ENCODE measurements at places on chromosomes 3 and 15. TPM values are rescaled to one million over a fixed set of nuclear protein-coding genes. Genes with fewer than 3 reads are reported as not detected.

DNA sequence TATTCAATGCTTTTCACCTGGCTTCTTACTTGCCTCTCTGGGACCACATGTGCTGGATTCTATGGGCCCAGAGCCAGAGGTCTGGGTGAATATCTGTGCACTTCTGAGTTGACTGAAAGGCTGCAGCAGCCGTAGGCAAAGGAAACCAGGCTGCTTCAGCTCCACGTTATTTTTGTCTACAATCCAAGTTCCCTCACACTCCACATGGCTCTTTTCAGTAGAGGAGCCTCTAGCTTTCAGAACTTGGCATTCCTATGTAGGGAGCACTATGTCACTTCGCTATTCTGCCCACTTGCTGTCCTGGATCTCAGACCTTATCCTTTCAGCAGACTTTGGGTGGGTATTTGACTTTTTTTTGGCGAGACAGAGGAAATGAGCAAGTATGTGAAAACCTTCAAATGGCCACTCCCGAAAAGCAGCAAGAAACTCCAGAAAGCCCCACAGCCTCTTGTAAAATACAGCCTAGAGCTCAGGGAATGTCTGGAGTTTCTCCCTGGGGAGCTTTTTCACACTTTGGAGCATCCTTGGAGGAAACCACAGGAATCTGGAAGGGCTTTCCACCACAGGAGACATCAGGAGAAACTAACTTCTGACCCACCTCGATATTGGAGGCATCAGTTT, 80.9 kb downstream of the DUT start:
- no peak overlapping the region for H3K27ac ChIP-seq
- H3K36me3 ChIP-seq = no peaks in the 10 kb centered on the region
- H3K4me1 ChIP-seq = peaks cover 12% of the 10 kb centered on the region
- DNase-seq = no peak

DNA sequence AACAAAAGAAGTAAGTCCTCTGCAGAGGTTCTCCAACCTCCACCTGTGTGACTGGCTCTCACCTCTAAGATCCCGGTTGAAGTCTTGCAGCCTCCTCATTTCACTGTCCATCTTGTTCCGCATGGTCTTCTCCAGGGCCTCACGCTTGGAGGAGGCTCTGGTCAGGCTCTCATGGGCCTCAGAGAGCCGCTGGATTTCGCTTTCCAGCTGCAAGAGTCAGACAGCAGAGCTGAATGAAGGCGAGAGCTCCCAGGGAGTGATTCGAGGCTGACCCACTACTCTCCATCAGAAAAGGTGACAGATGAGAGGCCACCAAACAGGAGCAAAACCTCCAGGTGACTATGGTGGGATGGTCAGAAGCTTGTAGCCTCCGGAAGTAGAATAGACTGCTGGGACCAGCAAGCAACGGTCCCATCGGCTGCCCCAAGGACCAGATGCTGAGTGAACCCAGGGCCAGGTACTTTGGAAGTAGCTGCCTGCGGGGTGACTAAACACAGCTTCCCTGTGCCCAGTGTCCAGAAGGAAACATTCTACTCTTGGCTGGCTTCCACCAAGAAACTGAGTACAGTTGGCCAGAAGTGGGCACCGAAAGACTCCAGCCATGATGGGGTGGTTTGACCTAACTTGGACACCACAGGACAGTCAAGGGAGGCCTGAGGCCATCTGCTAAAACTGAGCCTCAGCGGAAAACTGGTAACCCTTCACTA, 7.9 kb downstream of the AMOTL2 start:
- peak overlapping the region; percentile 27 for H3K27ac ChIP-seq
- H3K36me3 ChIP-seq = peaks cover 98% of the 10 kb centered on the region
- peak overlapping the region; percentile 41 for H3K4me3 ChIP-seq
- no peaks in the 10 kb centered on the region for H3K27me3 ChIP-seq

Gene LIPC
- not detected for total RNA-seq

DNA sequence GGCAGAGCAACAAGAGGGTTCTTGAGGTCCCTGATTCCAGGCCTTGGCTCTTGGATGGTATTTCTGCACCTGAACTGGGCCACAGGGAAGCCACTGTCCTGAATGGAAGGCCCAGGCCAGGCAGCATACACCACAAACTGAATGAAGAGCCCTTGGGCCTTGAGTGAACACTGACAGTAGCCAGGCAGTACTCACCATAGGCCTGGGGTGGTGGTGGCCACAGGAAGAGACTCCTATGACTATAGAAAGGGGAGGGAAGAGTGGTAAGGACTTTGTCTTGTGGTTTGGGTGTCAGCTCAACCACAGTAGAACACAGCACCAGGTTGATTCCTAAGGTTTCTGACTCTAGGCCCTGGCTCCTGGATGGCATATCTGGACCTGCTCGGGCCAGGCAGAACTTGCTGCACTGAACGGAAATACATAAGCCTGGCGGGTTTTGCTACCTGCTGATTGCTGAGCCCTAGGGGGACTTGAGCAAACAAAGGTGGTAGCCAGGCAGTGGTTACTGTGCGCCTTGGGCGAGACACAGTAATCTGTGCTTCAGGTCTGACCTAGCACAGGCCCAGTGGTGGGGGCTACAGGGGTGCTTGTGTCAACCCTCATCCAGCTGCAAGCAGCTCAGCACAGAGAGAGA, 241.4 kb downstream of the ISL2 start:
- no peaks in the 10 kb centered on the region for H3K27me3 ChIP-seq
- no peaks in the 10 kb centered on the region for H3K36me3 ChIP-seq

Gene GPR176
- 1.8 TPM for total RNA-seq

DNA sequence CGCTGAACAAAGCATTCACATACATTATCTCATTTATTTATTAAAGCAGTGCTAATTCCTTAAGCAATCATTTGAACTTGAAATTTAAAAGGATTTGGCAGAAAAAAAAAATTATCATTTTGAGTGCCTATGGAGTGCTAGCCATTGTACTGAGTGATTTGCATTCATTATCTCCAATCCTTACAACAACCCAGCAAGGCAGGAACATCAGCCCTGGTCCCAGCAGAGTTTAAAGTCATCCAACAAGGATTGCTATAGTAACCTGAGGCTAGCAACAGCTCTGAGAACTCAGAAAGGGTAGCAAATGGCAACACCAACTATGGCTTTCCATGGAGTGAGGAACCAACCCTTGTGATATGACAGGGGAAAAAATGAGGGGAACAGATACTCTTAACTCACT, 237.6 kb upstream of the SETMAR start:
- no peak overlapping the region for H3K27ac ChIP-seq
- H3K4me1 ChIP-seq = no peaks in the 10 kb centered on the region
- H3K27me3 ChIP-seq = no peaks in the 10 kb centered on the region

Gene CHRM5
- total RNA-seq = not detected

DNA sequence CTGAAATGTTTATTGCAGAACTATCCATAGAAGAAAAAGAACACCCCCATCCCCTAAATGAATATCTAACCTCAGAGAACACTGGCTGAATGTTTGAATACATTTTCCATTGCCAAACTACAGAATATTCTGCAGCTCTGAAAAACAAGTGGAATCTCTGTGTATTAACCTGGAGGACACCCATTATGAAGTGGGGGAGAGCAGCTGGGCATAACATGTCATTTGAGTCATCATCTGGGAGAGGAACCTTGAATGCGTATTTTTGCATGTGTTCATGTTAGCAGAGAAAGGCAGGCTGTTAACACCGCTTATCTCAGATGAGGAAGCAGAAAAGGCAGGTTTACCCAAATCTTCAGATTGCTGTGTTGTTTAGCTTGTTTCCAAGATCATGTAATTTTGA, 31.5 kb downstream of the ESYT3 start:
- H3K27ac ChIP-seq = no peak overlapping the region
- no peak for DNase-seq
- peaks cover 6% of the 10 kb centered on the region for H3K4me1 ChIP-seq
- H3K27me3 ChIP-seq = no peaks in the 10 kb centered on the region
- no peaks in the 10 kb centered on the region for H3K36me3 ChIP-seq

DNA sequence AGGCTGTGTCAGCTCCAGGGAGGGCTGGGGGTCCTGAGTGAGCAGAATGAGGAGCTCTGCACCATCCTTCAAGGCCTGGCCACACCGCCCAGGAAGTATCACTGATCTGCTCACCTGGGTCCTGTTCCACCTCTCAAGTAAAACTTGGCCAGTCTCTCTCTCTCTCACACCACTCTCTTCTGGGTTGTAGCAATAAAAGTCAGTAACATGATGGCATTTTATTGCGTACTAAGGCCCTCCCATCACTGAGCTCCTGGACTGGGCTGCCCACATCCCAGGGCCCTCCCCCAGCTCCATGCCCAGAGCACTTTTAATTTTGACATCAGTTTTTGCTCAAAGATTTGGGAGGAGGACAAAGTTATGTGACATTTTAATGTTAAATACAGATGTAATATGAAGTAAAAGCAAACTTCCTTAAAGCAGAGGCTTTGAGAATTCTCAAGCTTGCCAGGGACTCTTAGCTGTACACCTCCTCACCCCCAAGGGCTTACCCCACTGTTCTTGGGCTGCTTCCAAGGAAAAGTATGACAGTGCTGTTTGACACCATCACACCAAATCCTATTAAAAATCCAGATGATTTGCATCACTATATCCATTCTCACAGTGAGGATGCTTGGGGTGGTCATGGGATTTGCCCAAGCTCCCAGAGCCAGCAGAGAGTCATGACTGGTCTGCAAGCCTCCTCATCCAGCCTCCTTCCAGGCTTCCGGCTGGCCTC, 105.1 kb upstream of the SLCO2A1 start:
- H3K4me3 ChIP-seq = no peak overlapping the region
- no peaks in the 10 kb centered on the region for H3K4me1 ChIP-seq
- peak; percentile 18 for DNase-seq
- H3K27me3 ChIP-seq = no peaks in the 10 kb centered on the region
- H3K36me3 ChIP-seq = peaks cover 12% of the 10 kb centered on the region
- H3K27ac ChIP-seq = peak overlapping the region; percentile 32

Gene CCR8
- not detected for total RNA-seq

DNA sequence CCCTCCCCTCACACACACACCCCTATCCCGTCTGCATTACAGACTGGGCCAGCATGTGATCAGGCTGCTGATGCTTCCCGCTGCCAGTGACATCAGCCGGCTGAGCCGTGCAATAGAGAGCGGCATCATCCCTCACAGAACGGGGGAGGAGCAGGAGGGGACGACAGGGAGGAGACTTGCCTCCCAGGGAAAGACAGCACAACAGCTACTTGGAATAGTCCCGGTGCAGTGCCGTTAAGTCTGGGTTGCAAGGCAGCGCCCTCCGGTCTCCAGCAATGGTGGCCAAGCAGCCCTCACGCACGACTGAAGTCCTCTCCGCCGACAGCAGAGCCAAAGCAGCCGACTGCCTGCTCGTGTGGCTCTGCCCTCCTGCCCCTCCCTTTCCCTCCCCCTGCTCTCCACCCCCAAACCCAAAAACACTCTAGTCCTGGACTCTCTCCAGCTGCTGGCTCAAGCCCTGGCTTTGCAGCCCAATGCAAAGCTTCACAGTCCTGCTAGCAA, 31.5 kb upstream of the RPS17 start:
- H3K27me3 ChIP-seq = peaks cover 21% of the 10 kb centered on the region
- no peaks in the 10 kb centered on the region for H3K36me3 ChIP-seq
- no peak for DNase-seq
- H3K4me1 ChIP-seq = no peaks in the 10 kb centered on the region
- no peak overlapping the region for H3K27ac ChIP-seq
- H3K4me3 ChIP-seq = no peak overlapping the region

GRCh38 chr15:83398626-83399025, 48.5 kb upstream of the SH3GL3 start:
- H3K4me3 ChIP-seq = no peak overlapping the region
- peaks cover 6% of the 10 kb centered on the region for H3K4me1 ChIP-seq
- no peaks in the 10 kb centered on the region for H3K27me3 ChIP-seq
- no peaks in the 10 kb centered on the region for H3K36me3 ChIP-seq

GRCh38 chr3:113096188-113096892, 105.6 kb downstream of the GTPBP8 start:
- no peak overlapping the region for H3K4me3 ChIP-seq
- peaks cover 1% of the 10 kb centered on the region for H3K36me3 ChIP-seq
- H3K4me1 ChIP-seq = peaks cover 26% of the 10 kb centered on the region
- no peak overlapping the region for H3K27ac ChIP-seq

DNA sequence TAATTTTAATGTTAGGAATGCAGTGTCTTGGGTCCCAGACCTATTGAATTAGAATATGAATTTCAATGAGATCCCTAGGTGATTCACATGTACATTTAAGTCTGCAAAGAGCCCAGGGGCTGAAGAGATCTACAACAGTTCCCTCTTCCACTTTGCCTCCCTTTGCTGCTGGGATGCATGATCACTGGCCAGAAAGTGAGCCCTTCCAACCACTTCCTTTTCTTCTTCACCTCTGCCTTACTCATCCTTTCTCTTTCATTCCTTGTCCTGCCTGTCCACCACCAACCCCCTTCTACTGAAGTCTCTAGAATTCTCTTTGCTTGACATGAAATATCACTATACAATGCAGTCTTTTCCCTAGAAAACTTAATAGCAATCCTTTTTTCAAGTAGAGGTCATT, 222.4 kb upstream of the LRIG1 start:
- no peak overlapping the region for H3K27ac ChIP-seq
- H3K27me3 ChIP-seq = no peaks in the 10 kb centered on the region
- H3K4me3 ChIP-seq = no peak overlapping the region
- H3K36me3 ChIP-seq = no peaks in the 10 kb centered on the region
- H3K4me1 ChIP-seq = peaks cover 6% of the 10 kb centered on the region

Gene TMCO5A
- not detected for total RNA-seq
